NCI-H2029 (cell line): ENCODE measurements at places on chromosomes 11 and 22.
A peak's percentile ranks its signal among the peaks of the same experiment; 100 is the strongest.

- no peak for DNase-seq
Observed at GRCh38 chr11:57547854-57548377, 10.5 kb downstream of the SMTNL1 start.

- no peak for DNase-seq
Observed at GRCh38 chr22:46914481-46914880, 152.0 kb downstream of the TBC1D22A start.

GRCh38 chr22:37618674-37619073 lies 10.0 kb downstream of the GGA1 start:
- DNase-seq: no peak

DNA sequence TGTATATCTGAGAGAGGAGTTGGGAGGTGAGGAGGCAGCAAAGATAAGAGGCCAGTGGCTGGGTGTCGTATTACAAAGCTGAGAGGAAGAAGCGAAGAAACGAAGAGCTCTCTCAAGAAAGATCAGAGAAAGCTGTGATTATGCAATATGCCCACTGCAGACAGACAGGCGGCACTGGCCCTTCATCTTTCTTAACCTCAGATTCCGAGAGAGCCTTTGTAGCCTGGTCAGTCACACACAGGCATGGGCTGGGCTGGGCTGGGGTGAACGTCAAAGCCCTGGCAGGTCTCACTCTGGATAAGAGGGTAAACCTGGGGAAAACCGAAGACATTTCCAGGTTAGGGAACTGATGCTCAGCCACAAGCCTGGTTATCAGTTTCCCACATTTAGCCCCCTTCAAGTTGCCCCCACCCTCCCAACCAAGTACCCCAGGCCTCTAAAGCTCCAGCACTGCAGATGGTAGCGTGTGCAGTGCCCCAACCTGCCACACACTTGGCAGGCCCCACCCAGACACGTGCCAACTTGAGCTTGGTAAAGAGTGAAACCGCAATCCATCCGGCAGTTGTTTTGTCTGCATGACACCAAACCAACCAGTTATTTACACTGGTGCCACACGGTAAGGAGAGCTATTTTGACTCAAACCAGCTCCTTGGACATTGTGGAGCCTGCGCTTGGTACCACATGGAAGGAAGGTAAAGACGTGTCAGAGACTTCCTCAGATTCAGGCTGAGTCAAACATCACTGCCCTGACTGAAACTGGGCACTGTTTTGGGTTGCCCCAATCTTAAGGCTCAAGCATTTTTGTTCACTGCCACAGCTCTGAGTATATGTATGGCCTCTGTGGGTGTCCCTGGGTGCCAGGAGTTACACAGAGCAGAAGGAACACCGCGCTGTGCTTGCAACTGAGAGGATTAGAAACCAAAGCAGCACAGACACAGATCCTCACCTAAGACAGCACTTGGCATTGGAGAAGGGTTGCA lies 135.9 kb downstream of the FDX1 start:
- peak; percentile 85 for DNase-seq

DNA sequence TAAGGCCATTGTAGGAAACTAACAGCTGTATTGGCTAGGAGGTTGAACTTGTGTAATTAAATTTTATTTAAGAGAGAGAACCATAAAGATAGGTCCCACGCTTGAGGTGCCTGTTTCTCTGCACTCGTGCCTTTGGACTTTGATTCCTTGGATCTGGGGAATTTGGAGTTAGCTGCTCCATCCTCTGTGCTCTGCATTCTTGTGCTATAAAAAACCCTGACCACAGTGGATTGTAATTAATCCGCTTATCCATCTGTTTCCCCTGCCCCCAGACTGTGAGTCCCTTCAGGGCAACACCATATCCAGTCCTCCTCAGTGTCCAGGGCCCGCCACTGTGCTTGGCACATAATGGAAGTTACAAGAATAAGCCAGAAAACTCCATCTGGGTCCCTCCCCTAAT lies 169.8 kb downstream of the SPON1 start:
- no peak for DNase-seq

DNA sequence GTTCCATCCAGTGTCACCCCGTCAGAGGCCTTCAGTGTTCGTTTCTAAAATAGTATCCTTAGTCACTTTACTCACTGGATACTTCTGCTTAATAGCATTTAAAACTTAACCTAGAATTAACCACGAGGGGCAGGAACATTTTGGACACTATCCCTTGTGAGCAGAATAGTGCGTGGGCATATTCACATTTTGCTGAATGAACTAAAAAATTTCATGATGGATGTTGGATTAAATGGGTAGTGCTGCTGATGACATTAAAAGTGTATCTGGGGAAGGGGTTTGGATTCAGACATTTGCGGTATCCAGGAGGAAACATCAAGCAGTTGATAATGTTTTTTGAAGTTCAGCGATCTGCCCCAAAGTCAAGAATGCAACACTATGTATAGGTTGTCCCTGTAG lies 750 bp upstream of the NAT10 start:
- DNase-seq: no peak

DNA sequence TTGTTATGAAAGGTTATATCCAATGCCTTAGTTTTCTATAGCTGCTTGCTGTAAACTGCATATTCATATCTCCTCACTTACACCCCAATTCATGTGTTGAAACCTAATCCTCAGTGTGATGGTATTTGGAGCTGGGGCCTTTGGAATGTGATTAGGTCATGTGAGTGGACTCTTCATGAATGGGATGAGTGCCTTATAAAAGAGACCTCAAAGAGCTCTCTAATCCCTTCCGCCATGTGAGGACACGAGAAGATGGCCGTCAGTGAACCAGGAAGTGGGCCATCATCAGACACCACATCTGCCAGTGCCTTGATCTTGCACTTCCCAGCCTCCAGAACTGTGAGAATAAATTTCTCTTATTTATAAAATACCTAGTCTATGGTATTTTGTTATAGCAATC lies 79.3 kb downstream of the CYP2R1 start:
- no peak for DNase-seq

- no peak for DNase-seq
Observed at GRCh38 chr11:75773595-75774353, 5.2 kb downstream of the DGAT2 start.
